HT-29 (cell line): ENCODE measurements at places on chromosomes 12 and 14. TPM values are rescaled to one million over a fixed set of nuclear protein-coding genes. Genes with fewer than 3 reads are reported as not detected.

DNA sequence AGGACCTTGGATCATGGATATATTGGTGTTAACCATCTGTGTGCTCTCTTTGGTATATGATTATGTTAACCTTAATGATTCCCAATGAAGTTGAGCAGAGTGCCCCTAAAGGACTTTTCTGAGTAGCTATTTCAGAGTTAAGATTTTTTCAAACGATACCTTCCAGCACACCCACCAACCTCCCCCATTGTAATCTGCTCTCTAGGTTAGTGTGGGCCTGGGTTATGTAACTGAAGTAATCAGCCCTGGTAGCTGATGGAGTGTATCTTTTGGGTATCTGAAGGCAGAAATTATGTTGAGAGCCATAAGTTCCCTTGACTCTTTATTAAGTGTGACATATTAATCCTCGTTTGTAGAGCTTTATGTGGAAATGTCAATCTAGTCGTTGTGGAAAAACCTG, 47.6 kb upstream of the RNU6-8 start:
- DNase-seq: no peak

GRCh38 chr12:131055596-131056233, 102.0 kb downstream of the ADGRD1 start:
- DNase-seq: no peak

DNA sequence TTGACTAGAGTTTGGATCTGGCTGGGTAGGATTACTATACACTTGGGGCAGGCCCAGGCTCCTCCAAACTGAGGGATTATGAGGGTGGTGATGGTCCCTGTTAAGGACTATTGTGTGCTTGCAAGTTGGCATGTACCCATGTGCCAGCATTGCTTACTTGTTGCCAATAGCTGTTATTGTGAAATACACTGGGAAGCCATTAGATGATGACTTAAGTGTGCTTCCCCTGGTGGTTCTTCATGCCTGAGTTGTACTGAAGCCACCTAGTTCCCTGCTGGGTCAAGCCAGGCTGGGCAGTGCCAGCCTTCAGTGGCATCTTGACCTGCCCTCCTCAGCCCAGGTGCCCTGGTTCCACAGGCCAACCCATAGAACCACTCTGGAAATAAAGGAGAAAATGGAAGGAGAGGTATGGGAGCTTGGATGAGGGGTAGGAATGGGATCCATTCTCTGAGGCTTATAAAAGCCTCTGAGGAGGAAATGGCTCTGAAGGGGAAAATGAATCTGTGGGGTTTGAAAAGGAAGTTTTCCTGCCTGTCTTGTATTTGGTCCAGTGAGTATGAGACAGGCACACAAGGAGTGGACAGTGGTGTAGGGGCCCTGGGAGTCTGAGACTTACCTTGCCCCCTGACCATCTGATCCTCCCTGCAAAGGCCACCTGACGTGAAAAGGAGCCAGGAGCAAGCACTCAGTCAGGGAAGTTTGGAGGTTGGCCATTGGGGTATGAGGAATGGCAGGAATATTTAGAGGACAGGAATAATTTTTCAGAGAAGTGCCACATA, 724 bp downstream of the LTB4R start:
- DNase-seq: no peak

- no peak for DNase-seq
Measured at GRCh38 chr14:71373773-71374172, 466.5 kb downstream of the PCNX1 start.

GRCh38 chr12:18895540-18895939, 157.6 kb downstream of the CAPZA3 start:
- DNase-seq: no peak

DNA sequence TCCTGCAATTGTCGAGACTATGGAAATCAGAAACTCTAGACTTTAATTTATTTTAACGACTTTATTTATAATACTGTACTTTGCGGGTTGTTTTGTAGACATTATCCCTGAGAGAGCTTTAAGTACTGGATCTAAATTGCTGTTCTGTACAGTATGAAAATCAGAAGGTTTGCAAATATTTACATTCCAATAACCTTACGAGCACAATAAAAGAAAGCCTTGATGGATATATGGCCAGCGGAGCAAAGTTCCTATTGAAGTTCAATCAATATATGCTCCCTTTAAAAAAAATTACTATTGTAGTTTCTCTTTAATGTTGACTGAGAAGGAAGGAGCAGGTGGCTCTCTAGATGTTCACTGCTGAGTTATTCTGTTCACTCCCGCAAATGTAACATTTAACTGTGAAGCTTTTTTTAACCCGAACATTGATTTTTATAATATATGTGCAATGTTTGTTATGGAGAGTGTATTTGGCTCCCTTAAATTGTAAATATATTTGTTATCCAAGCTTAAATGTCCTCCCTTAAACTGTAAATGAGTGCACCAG, 235.3 kb downstream of the PLCZ1 start:
- peak; percentile 4 for DNase-seq

Gene RAB21
- total RNA-seq: 4.9 and 14.3 TPM in 2 replicates

Gene ACRBP
- 0.31 TPM in 1 of 2 replicates, not detected in the other for total RNA-seq

Gene GUCY2C
- not detected in 2 replicates for total RNA-seq

Gene SNX6
- total RNA-seq: 9.4 and 9.8 TPM in 2 replicates

Gene GLT8D2
- not detected in 2 replicates for total RNA-seq

Gene MYF5
- not detected in 2 replicates for total RNA-seq
